Hypothalamus (tissue), 51 donors: ENCODE measurements at places on chromosomes 5 and 9.

DNA sequence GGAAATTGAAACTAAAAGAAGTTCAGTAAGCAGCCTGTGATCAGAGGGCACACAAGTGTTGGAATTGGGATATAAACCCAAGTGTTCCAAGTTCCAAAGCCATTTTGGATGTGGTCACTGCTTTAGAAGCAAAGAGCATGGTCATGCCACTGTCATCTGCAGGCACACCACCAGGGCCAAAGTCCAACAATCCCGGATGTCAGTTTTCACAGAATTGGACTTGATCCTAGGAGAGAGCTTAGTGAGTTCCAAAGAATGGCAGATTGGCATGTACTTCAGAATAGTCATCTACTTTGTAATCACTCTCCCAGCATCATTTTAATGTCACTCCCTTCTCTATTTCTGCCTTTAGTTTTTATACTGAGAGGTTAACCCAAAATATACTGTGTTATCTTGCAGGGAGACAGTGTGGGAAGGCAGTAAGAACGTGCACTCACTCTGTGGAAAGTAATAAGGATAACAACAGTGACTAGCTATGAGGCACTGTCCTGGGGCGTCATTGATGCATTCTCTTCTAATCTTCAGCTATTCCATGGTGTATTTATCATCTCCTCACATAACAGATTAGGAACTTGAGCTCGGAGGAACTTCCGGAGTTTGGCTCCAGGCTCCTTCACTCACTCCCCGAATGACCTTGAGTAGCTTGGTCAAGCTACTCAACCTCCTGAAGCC lies 388.0 kb downstream of the ACTL7B start:
- DNase-seq: no peak

DNA sequence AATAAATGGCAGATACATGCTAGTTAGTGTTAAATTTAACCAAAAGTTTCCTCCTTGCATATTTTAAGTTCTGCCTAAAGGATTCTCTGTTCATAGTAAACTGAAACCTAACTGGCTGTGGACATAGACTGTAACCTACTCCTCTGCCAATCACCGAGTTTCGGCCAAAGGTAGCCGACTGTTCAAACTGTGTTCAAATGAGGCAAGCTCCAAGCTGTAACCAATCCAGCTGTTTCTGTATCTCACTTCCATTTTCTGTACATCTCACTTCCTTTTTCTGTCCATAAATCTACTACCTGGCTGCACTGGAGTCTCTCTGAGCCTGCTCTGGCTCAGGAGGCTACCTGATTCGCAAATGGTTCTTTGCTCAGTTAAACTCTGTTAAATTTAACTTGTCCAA lies 44.1 kb downstream of the KCNV2 start:
- DNase-seq: no peak

DNA sequence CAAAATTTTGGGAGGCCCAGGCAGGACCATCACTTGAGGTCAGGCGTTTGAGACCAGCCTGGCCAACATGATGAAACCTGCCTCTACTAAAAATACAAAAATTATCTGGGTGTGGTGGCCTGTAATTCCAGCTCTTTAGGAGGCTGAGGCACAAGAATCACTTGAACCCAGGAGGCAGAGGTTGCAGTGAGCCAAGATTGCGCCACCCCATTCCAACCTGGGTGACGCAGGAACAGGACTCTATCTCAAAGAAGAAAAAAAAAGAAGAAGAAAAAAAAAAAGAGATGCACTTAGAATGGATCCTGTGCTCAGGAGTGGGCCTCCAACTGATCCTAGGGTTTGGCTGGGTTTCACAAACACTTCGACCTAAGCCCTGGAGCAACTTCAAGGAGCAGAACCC lies 45.1 kb downstream of the GLDC start:
- no peak for DNase-seq

DNA sequence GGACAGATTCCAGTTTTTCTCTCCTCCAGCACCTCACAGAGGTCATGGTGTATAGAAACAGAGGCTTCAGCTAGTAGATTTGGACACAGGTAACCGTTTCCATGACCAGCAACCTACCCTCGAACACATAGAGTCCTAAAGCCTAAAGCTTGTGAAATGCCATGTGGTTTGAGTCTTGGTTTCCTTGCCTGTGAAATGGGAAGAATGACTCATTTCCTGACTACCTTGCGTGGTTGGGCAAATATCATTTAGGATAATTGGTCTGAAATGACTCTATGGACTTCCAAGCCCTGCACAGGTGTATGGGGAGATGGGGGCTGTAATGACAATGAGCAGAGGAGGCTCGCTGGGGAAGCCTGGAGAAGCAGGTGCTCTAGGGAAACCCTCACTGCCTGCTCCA lies 134.6 kb downstream of the TTLL11 start:
- no peak for DNase-seq
